ENCODE measurements at places on chromosomes 1 and 21. TPM values are rescaled to one million over a fixed set of nuclear protein-coding genes. Genes with fewer than 3 reads are reported as not detected.

Gene OR6N1
- not detected for total RNA-seq

Gene ASH1L
- total RNA-seq: 47.2 TPM

Gene GBP6
- 3.3 TPM for total RNA-seq

Gene ZNF691
- total RNA-seq: 11.1 TPM

Gene SMIM1
- 2.5 TPM for total RNA-seq

Gene ARHGEF16
- total RNA-seq: not detected

Gene STIL
- total RNA-seq: 26.8 TPM

Gene NBPF6
- total RNA-seq: not detected

Gene PKP1
- total RNA-seq: not detected

Gene ZNF683
- 0.25 TPM for total RNA-seq

Gene LRRC47
- total RNA-seq: 37.7 TPM

Gene CD34
- 0.09 TPM for total RNA-seq

Gene FRRS1
- total RNA-seq: 2.1 TPM

Gene NT5C1A
- 0.29 TPM for total RNA-seq

Gene OLFML2B
- total RNA-seq: not detected

Gene FAAH
- 8.8 TPM for total RNA-seq

Gene MSH4
- 0.65 TPM for total RNA-seq

Gene KRTAP24-1
- total RNA-seq: not detected
